ENCODE measurements at places on chromosomes 3 and 15.

- DNase-seq: no peak
These were observed 18.6 kb downstream of the MAGEF1 start for GRCh38 chr3:184693011-184693975.

GRCh38 chr3:182906036-182906435 is 74.3 kb downstream of the DCUN1D1 start:
- no peak for DNase-seq

- DNase-seq: no peak
These were observed 356.8 kb upstream of the NR2F2 start for GRCh38 chr15:95973566-95974256.

- peak; percentile 64 for DNase-seq
These were observed 20.3 kb downstream of the FAM98B start for GRCh38 chr15:38474155-38474757.

GRCh38 chr3:102005551-102005950 is 156.2 kb downstream of the NFKBIZ start:
- DNase-seq: no peak

GRCh38 chr15:84942456-84942855 is 39.2 kb upstream of the PDE8A start:
- no peak for DNase-seq

DNA sequence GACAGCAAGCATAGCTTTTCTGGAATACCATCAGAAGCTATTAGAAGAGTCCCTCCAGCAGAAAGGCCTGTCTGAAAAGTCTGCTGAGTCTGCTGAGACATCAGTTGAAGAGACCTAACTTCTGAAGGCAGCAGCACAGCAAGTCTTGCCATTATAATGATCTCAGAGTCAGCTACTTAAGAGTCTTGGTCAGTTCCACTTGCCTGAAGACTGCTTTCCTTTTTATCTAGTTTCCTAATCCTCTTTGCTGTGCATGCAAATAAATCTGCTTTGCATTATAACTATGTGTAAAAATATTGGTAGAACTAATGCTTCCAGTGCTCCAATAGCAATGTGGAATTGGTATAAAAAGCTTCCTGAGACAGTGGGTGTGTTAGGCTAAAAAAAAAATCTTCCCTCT is 34.9 kb upstream of the CPOX start:
- DNase-seq: no peak

GRCh38 chr3:72953325-72953956 is 43.2 kb upstream of the PPP4R2 start:
- DNase-seq: no peak

DNA sequence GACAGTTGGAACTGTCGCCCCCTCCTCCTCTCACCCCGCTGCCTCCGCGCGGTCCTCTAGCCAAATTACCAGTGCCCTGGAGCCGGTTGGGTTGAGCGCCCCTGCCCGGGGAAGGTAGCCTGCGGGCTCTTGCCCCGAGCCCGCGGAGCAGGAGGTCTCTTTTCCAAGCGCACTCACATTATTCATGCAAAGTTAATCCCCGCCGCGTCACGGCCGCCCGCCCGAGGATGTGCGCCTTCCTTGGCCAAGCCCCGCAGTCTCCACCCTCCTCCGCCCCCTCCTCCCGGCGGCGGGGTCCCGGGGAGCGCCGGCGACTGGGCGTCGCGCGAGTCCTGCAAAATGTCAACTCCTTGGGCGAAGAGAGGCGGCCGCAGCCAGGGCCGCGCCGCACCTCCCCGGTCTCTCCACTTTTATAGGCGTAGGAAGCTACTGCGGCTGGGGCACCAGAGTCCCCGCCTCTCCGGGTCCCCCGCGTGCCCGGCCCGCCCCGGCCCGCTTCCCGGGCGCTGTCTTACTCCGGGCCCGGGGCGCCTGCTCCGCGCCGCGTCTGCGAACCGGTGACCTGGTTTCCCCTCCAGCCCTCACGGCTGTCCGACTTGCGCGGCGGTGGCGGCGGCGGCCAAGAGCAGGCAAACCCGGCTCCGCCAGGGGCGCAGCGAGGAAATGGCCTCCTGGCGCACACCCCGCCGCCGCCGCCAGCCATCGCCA is at the start of gene THRB:
TSS of gene THRB (minus strand) at position 233 of the 708 bp plus-strand sequence.
- DNase-seq: no peak

DNA sequence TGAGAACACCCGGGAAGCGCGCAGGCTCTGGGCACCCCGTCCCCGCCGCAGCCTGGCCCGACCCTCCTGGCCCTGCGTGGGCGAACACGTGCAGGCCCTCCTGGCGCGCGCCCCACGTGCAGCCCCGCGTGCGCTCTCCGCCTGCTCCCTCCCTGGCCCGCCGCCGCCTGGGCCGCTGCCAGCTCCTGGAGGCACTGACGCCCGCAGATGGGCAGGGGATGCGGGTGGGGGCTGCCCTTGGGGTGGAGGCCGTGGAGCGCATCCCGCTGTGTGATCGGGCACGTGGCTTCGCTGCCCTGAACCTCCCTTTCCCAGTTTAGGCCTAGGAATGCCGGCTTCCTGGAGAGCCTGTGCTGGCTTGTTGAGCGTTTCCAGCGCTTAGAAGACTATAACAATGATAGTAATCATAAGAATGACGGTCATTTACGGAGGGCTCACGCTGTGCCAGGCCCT is 104.6 kb upstream of the SLC6A6 start:
- DNase-seq: no peak

DNA sequence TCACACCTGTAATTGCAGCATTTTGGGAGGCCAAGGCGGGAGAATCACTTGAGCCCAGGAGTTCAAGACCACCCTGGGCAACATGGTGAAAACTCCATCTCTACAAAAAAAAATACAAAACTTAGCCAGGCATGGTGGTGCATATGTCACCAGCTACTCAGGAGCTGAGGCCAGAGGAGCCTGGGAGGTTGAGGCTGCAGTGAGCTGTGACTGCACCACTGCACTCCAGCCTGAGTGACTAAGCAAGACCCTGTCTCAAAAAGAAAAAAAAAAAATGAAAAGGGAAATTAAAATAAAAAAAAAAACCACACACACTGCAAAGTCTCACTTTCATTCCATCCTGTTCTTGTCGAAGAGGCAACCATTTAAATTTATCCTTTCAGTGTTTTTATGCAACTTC is 100.8 kb upstream of the PIAS1 start:
- peak; percentile 60 for DNase-seq

- DNase-seq: peak; percentile 65
These were observed 4.6 kb downstream of the ANXA2 start for GRCh38 chr15:60392986-60393790.

DNA sequence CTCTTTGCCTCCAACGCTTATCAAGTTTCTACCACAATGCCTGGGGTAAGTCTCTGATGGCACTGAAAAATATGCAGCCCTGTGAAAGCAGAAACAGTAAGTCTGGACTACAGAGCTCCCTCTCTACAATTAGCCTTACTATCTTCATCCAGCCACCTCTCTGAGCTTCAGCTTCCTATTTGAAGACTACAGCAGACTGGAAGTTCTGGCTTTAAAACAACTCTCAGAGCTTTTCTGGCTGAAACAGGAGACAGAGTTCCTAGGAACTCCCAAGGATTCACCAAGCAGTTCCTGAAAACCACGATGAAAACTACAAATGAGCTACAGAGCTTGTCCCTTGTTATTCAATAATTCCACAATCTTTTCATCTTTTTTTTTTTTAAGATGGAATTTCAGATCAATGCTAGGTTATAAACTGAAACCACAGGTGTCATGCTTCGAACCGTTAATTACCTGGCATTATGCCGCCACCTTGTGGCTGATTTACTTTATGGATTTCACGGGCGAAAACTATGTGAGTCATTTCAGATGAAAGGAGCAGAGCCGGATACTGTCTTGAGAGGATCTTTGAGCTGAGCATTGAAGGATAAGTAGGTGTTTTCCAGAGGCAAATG is 3.9 kb downstream of the CRYGS start:
- peak; percentile 49 for DNase-seq

DNA sequence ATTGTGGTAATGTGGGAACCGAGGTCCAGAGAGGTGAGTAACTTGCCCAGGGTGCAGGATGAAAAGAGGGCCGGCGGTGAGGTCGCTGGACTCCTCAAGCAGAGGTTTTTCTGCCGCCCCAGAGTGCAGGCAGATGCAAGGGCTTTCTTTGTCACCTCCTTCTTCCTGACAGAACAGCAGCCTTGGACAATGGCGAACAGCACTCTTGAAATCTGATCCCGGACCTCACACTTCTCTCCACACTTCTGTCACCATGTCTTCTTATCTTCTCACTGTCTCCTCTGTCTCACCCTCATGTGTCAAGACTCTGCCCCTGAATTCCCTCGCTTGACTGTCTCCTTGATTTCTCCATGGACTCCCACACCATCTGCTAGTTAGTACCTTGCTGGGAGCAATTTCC is 15.4 kb upstream of the VPS8 start:
- DNase-seq: no peak

DNA sequence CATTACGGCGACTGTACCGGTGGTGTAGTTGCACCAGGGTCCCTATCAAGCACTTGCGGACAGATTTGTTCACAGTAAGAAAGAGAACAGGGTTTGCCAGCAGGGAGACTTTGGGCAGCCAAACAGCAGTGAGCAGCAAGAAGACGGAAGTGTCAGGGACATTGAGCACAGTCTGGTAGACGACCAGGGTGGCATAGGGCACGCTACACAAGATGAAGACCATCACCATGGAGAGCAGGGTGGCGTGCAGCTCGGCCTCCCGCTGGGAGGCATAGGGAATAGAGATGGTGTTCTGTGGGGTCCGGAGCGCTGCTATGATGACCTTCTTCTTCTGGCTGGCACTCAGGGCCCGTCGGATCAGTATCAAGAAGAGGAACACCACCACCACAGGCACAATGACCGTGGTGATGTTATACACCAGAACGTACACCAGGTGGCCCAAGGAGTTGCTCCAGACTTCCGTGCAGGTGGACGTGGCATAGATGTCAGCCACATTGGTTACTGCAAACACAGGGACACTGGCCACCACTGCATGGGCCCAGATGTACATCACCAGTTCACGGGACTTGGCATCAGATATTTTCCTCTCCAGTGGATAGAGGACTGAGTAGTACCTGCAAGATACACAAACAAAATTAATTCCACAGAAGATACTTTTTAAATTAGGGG is 19.1 kb upstream of the FSIP1 start:
- no peak for DNase-seq

GRCh38 chr3:152197451-152197850 is 71.3 kb upstream of the MBNL1 start:
- peak; percentile 78 for DNase-seq

- DNase-seq: peak; percentile 26
These were observed 22.9 kb upstream of the FGF12 start for GRCh38 chr3:192750201-192750600.

DNA sequence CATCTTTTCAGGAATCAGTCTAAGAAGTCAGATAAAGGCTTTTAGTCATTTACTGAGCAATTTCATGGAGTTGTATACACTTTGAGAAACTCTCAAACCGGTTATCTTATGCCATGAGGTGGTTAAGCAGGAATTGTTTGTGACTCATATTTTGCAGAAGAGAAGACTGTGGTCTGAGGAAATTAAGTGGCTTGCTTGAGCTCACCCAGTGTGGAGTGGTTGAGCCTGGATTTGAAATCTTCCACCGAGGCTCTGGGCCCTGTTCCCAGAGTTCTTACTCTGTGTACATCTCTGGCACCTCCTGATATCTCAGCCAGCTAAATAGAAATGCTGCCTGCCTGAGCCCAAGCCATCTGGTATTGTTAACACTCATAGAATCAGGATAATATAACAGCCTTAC is 37.8 kb upstream of the BCL6 start:
- peak; percentile 71 for DNase-seq

GRCh38 chr3:163273694-163274093 is 1777.1 kb downstream of the OTOL1 start:
- no peak for DNase-seq

DNA sequence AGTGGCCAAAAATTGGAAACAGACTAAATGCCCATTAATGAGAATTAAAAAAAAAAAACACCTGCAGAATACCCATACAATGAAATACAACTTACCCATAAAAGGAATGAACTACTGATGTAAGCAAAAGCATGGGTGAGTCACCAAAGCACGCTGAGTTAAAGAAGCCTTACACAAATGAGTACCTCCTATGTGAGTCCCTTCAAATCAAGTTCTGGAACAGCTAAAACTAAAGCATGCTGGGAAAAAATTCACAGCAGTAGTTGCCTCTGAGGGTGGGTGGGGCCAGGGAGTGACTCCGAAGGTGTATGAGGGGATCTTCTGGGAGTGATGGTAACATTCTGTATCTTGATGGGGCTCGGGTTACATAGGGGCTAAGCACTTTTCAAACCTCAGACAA is 11.4 kb downstream of the MYO5C start:
- DNase-seq: no peak

DNA sequence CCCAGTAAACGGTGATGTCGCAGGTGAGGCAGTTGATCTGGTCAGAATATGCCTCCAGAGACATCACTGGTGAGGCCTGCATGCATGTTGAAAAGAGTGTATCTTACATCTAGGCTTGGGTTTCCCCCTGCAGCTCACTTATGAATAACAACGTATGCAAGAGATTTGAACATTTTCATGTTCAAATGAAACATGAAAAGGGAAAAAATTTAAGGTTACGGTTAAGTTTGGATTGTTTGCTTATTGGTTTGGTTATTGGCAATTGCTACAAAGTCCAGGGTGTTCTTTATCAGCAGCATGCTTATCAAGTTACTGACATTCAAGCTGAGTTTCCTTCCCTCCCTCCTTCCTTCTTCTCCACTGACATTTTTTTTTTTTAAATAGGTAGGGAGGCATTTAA is 123.2 kb downstream of the IGF1R start:
- DNase-seq: no peak

DNA sequence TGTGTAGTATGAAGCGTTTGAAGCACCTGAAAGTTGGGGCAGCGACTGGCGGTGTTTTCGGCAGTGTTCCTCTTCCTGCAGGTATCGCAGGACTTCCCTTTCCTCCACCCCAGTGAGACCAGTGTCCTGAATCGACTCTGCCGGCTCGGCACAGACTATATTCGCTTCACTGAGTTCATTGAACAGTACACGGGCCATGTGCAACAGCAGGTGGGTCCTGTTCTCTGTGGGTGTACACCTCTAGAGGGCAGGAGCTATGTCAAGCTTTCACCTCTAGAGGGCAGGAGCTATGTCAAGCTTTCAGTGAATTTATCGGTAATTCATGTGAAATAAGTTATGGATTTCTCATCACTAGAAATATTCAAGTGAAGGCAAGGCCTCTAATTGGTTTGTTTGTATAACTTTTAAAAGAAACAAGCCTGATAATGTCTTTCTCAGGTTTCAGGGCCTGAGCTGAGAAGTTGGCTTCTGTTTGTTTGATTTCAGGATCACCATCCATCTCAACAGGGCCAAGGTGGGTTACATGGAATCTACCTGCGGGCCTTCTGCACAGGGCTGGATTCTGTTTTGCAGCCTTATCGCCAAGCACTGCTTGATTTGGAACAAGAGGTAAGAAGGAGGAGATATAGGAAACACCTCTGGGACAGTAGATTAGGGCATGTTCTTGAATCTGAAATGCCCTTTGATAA is 5.3 kb downstream of the TUBGCP4 start:
- no peak for DNase-seq

GRCh38 chr3:76941376-76941775 is 98.5 kb upstream of the ROBO2 start:
- no peak for DNase-seq

Measured in MV-4-11 (cell line).